ENCODE measurements at places on chromosomes 5 and 9. TPM values are rescaled to one million over a fixed set of nuclear protein-coding genes. Genes with fewer than 3 reads are reported as not detected.
A peak's percentile ranks its signal among the peaks of the same experiment; 100 is the strongest.

DNA sequence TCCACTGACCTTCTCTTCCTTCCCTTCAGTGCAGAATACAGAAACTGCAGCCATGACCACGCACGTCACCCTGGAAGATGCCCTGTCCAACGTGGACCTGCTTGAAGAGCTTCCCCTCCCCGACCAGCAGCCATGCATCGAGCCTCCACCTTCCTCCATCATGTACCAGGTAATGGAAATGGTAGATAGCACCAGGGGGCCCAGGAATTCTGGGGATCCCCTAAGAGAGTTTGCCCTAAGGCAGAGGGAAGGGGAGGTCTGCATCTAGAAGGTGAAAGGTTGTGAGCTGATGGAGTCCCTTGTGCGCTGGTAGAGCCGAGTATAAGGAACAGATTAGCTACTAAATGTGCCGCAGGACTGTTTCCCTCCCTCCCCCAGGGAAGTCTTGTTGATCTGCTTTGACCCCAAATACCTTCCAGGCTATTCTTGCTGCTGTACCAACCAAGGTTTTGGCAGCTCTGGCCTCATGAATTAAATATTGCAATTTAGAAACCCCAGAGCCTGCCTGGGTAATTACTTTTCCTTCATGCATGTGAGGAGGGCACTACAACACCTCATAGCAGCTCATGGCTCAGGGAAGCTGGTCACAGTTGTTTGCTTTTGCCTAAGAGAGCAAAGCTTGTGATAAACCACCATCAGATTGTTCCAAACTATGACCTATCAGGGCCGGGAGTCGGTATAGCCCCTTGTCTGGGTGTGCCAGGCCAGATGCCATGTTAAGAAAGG lies 19.6 kb downstream of the CYFIP2 start:
- no peaks in the 10 kb centered on the region for H3K27me3 ChIP-seq
- DNase-seq, result no peak
- peaks cover 8% of the 10 kb centered on the region for H3K4me1 ChIP-seq
- no peak overlapping the region for H3K27ac ChIP-seq
- no peak overlapping the region for H3K4me3 ChIP-seq

GRCh38 chr5:64700765-64701164 lies 10.5 kb downstream of the SHISAL2B start:
- H3K36me3 ChIP-seq, result no peaks in the 10 kb centered on the region
- no peak overlapping the region for H3K27ac ChIP-seq
- no peak overlapping the region for H3K4me3 ChIP-seq
- H3K4me1 ChIP-seq, result no peaks in the 10 kb centered on the region

DNA sequence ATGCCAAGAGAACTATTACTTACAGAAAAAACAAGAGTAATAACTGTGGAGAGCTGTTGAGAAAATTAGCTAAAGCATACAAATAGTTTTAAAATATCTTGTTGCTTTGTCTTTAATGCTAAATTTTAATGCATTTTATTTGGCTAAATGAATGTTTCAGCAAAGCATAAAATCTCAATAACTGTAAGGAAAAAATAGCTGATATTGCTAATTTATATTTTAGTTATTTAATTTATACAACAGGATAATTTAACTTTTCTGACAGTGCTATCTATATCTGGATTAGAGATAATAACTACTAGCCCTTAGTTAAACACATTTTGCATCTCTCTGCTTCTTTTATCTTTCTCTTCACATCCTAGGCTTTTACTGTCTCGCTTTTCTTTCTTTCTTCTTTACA lies 1014.9 kb upstream of the COX7C start:
- no peaks in the 10 kb centered on the region for H3K36me3 ChIP-seq
- H3K4me3 ChIP-seq, result no peak overlapping the region
- DNase-seq, result no peak
- H3K27me3 ChIP-seq, result no peaks in the 10 kb centered on the region
- no peak overlapping the region for H3K27ac ChIP-seq

GRCh38 chr9:82526577-82526976 lies 536.4 kb downstream of the RASEF start:
- DNase-seq, result no peak
- H3K27ac ChIP-seq, result no peak overlapping the region
- H3K36me3 ChIP-seq, result no peaks in the 10 kb centered on the region
- H3K27me3 ChIP-seq, result no peaks in the 10 kb centered on the region
- no peak overlapping the region for H3K4me3 ChIP-seq
- no peaks in the 10 kb centered on the region for H3K4me1 ChIP-seq

DNA sequence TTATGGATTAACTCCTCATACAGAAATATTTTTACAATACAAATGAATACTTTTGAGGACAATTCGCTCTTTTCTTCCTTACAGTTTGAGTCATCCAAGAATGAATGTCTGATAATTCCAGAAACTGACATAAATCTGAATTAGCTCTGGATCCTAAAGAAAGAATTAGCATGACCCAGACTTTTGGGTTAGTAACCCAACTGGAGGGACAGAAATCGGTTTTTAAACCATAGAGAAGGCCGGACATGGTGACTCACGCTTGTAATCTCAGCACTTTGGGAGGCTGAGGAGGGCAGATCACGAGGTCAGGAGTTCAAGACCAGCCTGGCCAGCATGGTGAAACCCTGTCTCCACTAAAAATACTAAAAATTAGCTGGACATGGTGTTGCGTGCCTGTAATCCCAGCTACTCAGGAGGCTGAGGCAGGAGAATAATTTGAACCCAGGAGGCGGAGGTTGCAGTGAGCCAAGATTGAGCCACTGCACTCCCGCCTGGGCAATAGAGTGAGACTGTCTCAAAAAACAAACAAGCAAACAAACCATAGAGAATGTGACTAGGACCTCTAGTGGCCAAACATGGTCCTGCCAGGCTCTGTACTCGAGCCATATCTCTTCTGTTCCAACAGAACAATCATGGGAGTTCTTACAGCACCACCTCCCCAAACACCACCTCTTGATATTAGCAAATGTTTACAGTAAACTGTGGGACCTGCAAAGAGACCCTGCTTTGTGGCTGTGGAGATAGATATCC lies 44.8 kb downstream of the LURAP1L start:
- H3K4me1 ChIP-seq, result peaks cover 16% of the 10 kb centered on the region
- no peak overlapping the region for H3K4me3 ChIP-seq
- DNase-seq, result peak; percentile 28
- H3K27me3 ChIP-seq, result no peaks in the 10 kb centered on the region

DNA sequence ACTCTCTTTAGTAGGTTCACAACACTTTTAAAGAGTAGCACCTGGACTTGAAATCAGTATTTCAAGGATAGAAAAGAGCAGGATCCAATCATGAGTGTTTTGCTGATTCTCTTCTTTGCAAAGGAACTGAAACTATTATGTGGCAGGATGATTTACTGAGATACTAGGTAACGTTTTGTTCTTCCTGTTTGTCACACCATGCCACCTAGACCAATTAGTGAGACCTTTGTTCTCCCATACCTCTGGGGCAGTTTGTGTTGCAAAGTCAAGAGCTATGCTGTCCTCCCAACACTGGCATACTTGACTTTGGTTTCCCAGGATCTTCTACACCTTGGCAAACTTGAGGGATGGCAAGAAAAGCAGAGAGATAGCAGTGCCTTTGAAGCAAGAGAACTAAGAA lies 43.4 kb downstream of the PPP1R2B start:
- no peak overlapping the region for H3K4me3 ChIP-seq
- DNase-seq, result no peak
- H3K36me3 ChIP-seq, result no peaks in the 10 kb centered on the region
- peaks cover 15% of the 10 kb centered on the region for H3K27me3 ChIP-seq
- H3K27ac ChIP-seq, result no peak overlapping the region

- peaks cover 61% of the 10 kb centered on the region for H3K4me1 ChIP-seq
- no peaks in the 10 kb centered on the region for H3K36me3 ChIP-seq
- H3K27me3 ChIP-seq, result no peaks in the 10 kb centered on the region
- peak; percentile 85 for DNase-seq
- peak within 1 kb of the TSS; percentile 60 for H3K4me3 ChIP-seq
Measured at GRCh38 chr5:145936401-145937131, at the start of gene SH3RF2. Gene SH3RF2 (plus strand): TSS chr5:145936578. CDS start chr5:145937929, 1,351 bp downstream.

Gene IL33
- total RNA-seq, result not detected

Gene B4GALT1
- 31.4 TPM for total RNA-seq

Gene ZDHHC11
- 17.0 TPM for total RNA-seq
